IMR-90 (cell line): ENCODE measurements at places on chromosomes 4 and X. TPM values are rescaled to one million over a fixed set of nuclear protein-coding genes. Genes with fewer than 3 reads are reported as not detected.

GRCh38 chr4:7399440-7400234 lies 35.1 kb downstream of the PSAPL1 start:
- DNase-seq, result no peak
- no peaks in the 10 kb centered on the region for H3K4me1 ChIP-seq
- H3K36me3 ChIP-seq, result no peaks in the 10 kb centered on the region
- no peak overlapping the region for H3K27ac ChIP-seq
- H3K4me3 ChIP-seq, result no peak overlapping the region

Gene CETN2
- total RNA-seq, result 15.8 and 25.8 TPM in 2 replicates

Gene SPINK2
- total RNA-seq, result not detected in 2 replicates

DNA sequence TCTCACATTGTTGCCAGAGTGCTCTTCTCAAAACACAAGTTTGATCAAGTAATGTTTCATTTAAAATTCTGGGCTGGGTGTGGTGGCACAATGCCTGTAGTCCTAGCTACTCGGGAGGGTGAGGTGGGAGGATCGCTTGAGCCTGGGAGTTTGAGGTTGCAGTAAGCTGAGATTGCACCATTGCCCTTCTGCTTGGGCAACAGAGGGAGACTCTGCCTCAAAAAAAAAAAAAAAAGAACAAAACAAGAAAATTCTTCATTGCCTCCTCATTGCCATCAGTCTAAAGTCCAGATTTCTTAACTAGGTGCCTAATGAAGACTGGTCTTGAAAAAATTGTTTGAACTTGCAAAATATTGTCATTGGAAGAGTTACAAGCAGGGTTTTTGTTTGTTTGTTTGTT lies 120.1 kb downstream of the MFAP3L start:
- no peaks in the 10 kb centered on the region for H3K4me1 ChIP-seq
- no peak for DNase-seq
- no peaks in the 10 kb centered on the region for H3K36me3 ChIP-seq
- no peak overlapping the region for H3K4me3 ChIP-seq
- no peaks in the 10 kb centered on the region for H3K27me3 ChIP-seq
- H3K27ac ChIP-seq, result no peak overlapping the region

- no peak overlapping the region for H3K4me3 ChIP-seq
- no peaks in the 10 kb centered on the region for H3K4me1 ChIP-seq
- H3K27ac ChIP-seq, result no peak overlapping the region
- peak; percentile 15 for DNase-seq
- H3K27me3 ChIP-seq, result no peaks in the 10 kb centered on the region
- H3K36me3 ChIP-seq, result no peaks in the 10 kb centered on the region
These were observed 111.7 kb downstream of the CHRNA9 start for GRCh38 chr4:40446839-40447238.

DNA sequence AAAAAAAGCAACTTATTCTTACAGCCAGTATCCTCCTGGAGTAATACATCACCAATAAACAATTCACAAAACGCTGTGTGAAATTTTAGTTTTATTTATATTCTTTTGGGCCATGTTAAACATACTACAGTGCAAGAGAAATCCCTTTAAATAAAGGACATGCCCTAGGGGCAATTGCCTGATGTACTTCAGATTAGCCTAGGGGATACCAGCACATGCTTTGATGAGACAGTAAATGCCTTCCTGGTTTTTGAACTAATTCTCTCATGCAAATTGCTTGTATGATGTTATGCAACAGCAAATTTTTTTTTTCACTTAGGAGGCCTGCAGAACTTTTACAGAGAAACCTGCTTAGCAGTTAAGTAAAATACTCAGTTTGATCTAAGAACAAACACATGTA lies 711.9 kb upstream of the FRG1 start:
- H3K27ac ChIP-seq, result no peak overlapping the region
- H3K27me3 ChIP-seq, result no peaks in the 10 kb centered on the region
- no peak for DNase-seq
- no peaks in the 10 kb centered on the region for H3K36me3 ChIP-seq
- no peaks in the 10 kb centered on the region for H3K4me1 ChIP-seq

GRCh38 chr4:55440786-55441185 lies 45.0 kb downstream of the TMEM165 start:
- peaks cover 19% of the 10 kb centered on the region for H3K36me3 ChIP-seq
- H3K27me3 ChIP-seq, result no peaks in the 10 kb centered on the region
- H3K4me3 ChIP-seq, result no peak overlapping the region
- H3K27ac ChIP-seq, result no peak overlapping the region

DNA sequence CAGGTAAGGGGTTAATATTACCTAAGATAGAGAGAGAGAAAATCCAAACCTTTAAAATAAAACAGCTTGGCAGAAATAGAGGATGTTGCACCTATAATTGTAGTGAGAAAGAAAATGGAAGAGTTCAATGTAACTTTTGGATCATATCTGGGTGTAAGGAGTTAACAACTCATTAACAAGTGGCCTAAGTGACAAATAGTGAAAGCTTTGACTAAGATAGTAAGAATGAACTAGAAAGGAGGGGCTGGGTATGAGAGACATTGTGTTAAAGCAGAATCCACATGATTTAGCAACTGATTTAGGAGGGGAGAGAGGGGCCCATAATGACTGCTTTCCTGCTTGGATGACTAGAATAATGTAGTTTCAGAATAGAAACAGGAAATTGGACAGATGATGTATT lies 761.0 kb downstream of the IL1RAPL1 start:
- H3K36me3 ChIP-seq, result no peaks in the 10 kb centered on the region
- no peaks in the 10 kb centered on the region for H3K4me1 ChIP-seq
- no peak overlapping the region for H3K27ac ChIP-seq
- H3K27me3 ChIP-seq, result no peaks in the 10 kb centered on the region
